ENCODE measurements at places on chromosomes 3 and 15.

DNA sequence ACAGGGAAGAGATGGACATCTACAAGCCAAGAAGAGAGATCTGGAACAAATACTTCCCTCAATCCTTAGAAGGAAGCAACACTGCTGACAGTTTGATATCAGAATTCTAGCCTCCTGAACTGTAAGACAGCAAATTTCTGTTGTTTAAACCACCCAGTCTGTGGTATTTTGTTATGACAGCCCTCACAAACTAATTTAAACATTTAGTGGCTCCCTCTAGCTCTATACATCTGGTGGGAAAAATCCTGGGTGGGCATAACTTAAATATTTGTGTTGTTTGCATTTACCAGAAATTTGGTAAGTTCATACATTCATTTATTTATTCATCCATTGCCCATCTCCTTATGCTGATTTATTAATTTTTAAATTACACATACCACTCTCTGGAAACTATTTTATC is 62.5 kb upstream of the GSK3B start:
- no peak for DNase-seq

- no peak for DNase-seq
Observed at GRCh38 chr15:27864086-27864485, 235.0 kb downstream of the OCA2 start.

DNA sequence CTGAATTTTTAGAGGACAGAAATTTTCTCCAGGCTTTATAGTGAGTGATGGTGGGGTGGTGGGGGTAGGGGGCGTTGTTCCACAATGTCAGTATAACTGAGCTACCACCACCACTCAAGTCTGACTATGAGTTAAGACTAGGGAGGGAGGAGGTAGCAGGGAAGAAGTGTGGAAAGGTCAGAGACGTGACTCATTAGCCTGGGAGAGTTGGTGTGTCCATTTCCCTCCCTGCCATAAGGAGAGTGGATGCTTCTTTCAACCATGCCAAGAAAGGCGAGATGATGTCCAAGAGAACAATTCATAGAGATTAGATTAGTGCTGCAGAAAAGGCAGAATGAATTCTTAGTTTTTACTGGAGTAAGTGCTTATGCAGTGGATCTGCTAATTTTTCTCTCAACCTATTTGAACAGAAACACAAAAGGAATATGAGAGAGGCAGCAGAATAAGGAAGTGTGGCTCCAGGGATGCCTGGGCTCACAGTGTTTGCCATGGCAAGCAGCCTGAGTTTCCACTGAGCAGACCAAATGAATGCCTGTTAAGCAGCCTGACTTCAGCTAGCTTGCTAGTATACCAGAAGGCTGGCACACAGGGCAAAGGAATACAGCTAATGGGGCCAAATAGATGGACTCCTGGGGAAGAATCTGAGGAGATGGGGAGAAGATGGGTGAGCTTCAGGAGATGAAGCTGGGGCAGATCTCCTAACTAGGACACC is 708.9 kb downstream of the NTRK3 start:
- no peak for DNase-seq

GRCh38 chr3:104632521-104632920 is 734.2 kb upstream of the ALCAM start:
- DNase-seq = no peak

GRCh38 chr15:55037071-55037470 is 159.7 kb downstream of the RSL24D1 start:
- no peak for DNase-seq

- no peak for DNase-seq
Observed at GRCh38 chr15:68377766-68378165, 54.2 kb downstream of the ITGA11 start.

DNA sequence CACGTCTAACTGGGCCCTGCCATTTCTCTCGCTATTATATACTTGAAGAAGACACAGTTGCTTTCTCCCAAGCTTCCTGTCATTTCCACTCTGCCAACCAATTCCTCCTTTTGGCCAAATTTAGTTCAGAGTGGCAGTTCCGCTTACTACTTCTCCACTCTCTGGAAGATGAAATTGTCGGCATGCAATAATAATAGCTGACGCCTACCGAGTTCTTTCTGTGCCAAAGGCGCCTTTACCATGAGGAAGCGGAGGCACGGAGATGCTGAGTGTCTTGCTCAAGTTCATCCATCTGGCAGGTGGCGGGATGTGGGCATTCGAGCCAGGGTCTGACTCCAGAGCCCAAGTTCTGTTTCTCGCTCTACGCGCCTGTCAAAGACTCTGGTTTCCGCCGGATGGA is 14.6 kb upstream of the NRROS start:
- DNase-seq = no peak

- no peak for DNase-seq
Observed at GRCh38 chr3:38119821-38120692, 16.9 kb downstream of the ACAA1 start.

DNA sequence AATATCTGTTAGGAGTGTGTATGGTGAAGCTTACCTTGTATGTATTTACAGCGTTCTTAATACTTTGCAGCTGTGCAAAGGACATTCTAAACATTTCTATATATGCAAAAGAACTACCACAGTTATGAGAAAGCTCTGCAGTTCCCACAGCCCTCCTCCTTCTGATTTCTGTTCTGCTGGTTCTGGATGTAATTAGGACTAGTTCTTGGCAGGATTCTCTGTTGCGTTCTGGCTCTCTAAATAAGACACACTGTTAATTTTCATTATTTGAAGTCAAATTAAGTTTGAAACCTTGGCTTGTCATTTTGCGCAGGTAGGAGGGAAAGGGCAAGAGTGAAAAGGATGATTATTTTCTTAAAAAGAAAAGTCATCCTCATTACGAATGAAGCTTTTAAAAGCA is 76.4 kb downstream of the FNDC3B start:
- no peak for DNase-seq

DNA sequence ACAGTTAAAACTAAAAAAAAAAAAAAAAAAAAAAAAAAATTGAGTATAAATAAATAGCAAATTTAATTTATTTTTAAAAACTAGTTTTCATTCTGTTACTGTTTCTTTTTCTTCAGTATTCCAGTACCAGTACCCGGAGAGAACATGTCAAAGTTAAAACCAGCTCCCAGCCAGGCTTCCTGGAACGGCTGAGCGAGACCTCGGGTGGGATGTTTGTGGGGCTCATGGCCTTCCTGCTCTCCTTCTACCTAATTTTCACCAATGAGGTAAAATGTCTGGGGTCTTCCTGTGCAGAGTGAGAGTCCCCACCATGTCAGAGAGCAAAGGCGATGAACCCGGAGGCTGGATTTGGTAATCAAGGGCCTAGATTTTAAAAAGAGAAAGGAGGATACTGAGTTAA is 4.4 kb downstream of the TMEM43 start:
- DNase-seq = no peak

DNA sequence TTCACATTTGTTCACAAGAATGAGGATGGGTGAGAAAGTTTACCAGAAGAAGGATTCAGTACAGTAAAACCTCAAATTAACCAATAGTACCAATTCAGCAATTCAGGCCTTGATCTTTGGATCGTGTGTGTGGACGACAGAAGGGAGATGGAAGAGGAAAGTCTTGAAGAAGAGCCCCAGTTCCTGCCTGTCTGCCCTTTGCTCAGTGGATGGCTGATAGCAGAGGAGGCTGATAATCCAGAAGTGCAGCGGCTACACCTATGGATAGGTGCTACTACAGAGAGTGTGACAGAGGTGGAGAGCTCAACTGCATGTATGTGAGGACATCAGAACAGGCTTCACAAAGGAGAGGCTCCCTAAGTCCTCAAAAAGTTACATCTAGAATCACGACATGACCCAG is 29.2 kb upstream of the PLXND1 start:
- no peak for DNase-seq

DNA sequence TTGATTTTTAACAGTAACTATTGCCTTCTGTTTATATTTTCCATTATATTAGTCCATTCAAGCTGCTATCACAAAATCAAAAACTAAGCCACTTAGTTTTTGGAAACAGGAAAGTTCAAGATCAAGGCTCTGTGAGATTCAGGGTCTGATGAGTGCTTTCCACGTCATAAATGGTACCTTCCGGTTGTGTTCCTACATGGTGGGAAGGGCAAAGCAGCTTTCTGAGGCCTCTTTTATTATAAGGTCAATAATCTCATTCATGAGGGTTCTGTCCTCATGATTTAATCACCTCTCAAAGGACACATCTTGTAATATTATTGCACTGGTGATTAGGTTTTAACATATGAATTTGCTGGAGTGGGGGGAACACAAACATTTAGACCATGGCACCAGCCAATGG is 152.0 kb downstream of the VGLL3 start:
- no peak for DNase-seq

GRCh38 chr15:62059816-62060112 is 483 bp downstream of the VPS13C start:
- DNase-seq = peak; percentile 62

GRCh38 chr15:80581976-80582375 is 113.1 kb upstream of the ABHD17C start:
- DNase-seq = no peak

DNA sequence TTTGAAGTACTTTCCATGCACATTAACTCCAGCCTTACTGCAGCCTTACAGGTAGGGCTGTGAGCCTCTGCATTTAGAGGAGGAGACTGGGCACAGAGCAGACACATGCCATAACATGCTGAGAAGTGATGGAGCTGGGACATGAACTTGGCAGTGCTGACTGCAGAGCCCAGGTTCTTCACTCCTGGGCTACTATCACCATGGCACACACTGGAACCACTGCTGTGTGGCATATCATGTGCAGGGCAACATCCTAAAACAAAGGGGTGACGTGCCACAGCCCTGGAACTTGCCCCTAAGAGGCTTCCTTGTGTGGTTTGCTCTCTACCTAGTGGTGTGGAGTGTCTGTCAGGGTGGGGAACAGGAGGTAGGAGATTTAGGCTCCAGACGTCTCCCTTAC is 25.4 kb downstream of the EHD4 start:
- DNase-seq = no peak

DNA sequence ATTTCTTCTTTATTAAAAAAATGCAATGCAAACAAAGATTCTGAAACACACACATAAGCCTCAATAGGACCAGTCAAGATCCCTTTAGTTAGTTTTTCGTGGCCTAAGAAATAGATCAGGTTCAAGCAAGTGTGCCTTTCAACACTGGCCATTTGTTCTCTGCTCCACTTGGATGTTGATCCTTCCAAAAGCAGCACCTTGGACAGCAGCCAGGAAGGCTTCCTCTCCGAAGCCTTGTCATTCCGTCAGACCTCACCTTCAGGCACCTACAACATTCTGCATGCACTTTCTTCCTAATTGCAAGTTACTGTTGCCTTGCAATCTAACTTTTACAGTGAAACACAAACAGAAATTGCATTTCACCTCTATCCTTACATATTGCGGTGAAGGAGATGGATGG is 155.9 kb upstream of the FEZF2 start:
- DNase-seq = no peak

DNA sequence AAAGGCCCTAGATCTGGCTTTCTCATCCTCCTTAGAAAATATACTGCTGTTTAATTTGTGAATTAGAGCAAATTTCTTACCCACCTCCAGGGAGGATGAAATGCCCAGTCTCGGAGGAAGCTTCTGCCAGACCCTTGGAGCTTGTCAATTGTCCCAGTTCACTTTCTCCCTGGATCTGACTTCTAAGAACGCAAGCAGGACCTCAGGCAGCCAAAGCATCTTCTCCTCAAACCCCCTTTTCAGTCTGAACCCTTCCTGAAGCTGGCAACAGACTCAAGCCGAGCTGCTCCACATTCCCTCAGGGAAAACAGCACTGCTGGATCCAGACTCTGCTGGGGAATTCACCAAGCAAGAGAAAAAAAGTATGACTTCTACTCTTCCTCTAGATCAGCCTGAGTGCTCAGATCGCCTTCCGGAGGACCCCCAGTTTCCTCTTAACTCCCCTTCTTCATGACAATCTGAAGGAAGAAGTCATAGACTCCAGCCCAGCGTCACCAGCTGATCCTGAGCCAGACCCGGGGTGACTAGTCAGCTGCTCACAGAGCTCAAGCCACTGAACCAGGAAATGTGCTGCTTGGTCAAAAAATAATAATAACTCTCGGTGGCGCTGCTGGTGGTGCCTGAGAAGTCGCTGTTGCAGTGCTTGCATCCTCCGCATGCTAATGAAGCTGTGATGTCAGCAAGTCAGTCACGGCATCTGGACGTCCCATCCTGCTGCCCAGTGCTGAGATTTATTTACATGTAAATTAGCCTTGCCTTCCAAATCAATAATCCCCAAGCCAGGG is at the start of gene PRICKLE2:
TSS of gene PRICKLE2 (minus strand) at position 641 of the 785 bp plus-strand sequence. CDS start 26,539 bp downstream, outside the sequence.
- peak; percentile 92 for DNase-seq

DNA sequence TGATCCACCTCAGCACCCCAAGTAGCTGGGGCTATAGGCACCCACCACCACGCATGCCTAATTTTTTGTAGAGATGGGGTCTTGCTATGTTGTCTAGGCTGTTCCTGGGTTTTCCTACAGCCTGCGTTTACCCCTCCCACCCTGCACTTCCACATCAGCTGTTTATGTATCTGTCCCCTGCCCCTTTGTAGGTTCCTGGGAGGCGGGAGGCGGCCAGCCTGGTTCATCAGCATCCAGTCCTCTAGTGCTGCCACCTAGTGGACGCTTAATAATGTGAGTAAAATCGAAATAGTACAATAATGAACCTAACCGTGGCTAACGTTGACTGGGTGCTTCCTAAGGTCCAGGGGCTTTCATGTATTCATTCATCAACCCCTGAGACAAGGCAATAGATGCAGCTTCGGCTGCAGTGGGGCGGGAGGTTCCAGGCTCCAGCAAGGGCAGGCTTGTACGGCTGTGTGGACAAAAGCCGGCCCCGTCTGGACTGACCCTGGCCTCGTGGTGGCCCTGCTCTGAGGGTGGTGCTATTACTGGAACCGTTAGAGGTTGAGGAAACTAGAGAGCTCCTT is 1.2 kb upstream of the LCTL start:
- peak; percentile 47 for DNase-seq

DNA sequence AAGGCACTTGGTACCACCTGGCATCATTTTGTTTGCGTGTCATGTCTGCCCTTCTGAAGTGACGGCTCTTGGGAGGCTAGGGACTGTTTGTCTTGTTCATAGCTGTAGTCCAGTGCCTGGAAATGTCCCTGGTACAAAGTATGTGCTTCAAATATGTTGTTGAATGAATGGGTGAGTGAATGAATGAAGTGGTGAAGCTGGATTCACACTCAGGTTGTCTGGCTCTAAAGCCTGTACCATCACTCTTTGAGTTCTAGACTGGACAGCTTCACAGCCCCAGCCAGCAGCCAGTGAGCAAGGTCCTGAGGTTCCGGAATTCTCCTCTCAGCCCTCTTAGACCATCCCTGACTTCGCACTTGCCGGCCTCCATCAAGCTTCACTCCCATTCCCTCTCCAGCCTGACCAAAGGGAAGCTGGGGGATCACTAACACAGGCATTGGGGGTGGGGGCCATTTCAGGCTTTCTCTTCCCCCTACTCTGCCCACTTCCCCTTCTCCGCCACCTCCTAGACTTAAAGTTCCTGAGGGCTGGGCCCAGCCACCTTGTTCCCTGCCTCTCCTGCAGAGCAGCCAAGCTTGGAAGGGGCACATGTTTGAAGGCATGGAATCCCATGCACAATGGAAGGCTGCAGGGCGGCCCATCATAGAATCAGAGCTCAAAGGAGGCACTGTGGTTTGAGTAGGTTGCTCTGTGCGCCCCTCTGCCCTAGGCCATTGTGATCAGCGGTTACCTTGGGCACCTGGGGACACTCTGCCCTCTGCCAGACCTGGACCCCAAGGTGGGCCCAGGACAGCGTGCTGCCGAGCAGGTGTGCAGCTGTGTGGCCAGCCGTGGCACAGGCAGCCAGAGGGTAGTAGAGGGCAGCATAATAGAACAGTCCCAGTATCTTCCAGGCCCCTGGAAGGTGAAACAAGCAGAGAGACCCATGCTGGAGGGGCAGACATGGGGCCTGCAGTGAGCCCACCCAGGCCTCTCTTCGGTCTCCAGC is 7.7 kb downstream of the STRA6 start:
- no peak for DNase-seq

GRCh38 chr15:31273258-31273941 is 53.2 kb upstream of the KLF13 start:
- no peak for DNase-seq

- no peak for DNase-seq
Observed at GRCh38 chr3:173653781-173654180, 256.2 kb downstream of the NLGN1 start.
